ENCODE measurements at places on chromosomes 3 and 15.

GRCh38 chr3:150035301-150035779 is 64.6 kb upstream of the PFN2 start:
- no peak for DNase-seq

GRCh38 chr15:40466426-40467260 is 4.1 kb upstream of the CHST14 start:
- DNase-seq, result no peak

- DNase-seq, result no peak
Observed at GRCh38 chr3:157542711-157543500, 39.7 kb upstream of the VEPH1 start.

DNA sequence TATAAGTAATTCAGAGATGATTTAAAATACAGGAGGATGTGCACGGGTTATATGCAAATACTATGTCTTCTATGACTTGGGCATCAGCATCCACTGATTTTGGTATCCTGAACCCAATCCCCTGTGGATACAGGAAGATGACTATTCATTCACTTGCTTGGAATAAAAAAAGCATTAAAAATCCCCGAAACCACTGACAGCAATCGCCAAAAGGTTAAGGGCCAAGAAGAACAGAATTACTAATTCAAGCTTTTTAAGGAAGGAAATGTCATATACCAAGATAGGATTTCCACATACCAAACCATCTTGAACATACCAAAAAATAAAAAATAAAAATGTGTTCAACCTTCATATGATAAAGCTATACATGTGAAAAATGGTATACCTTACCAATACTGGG is 93.7 kb downstream of the DLG1 start:
- no peak for DNase-seq

GRCh38 chr15:98433856-98434255 is 214.5 kb upstream of the IGF1R start:
- DNase-seq, result no peak

- no peak for DNase-seq
Observed at GRCh38 chr3:38711321-38711720, 61.8 kb upstream of the SCN5A start.

DNA sequence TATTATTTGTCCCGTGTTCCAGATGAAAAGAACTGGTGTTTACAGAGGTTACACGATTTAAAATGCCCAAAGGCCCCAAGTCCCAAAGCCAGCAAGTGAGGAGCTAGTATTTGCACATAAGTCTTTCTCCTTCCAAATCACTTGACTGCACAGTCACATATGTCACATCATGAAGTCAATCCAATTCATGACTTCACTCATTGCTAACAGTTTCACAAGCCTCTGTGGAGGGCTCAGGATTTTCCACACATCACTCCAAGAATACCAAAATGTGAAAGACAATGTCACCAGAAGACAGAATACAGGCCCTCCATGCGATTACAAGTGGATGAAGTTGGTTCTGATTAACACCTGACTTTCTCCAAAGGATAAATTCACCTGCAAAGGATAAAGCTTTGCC is 283.1 kb upstream of the UBE2E2 start:
- no peak for DNase-seq

DNA sequence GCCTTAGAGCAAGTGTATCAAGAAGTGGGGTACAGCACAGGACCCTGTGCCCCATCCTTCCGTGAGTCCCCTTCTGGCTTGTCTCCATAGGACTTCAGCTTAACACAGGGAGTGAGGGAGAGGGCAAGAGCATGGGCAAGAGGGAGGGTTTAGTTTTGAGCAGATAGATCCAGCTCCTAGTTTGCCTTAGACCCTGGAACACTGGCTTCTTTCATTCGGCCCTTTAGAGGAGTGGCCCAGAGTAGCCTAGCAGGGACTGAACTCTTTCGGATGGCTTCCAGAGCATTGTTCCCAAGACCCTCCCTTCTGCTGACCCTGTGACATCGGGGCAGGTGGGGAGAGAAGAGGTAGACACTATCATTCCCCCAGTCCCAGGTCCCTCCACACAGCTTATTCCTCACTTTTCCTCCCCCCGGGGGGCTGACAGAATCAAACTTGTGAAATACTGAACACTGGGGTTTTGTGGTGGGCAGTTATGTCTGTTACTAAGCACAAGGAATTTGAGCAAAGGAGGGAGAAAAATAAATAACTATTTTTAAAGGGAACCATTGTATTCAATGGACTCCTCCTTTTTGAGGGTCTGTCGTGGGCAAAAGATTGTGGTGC is 289.6 kb upstream of the C2CD4B start:
- no peak for DNase-seq

DNA sequence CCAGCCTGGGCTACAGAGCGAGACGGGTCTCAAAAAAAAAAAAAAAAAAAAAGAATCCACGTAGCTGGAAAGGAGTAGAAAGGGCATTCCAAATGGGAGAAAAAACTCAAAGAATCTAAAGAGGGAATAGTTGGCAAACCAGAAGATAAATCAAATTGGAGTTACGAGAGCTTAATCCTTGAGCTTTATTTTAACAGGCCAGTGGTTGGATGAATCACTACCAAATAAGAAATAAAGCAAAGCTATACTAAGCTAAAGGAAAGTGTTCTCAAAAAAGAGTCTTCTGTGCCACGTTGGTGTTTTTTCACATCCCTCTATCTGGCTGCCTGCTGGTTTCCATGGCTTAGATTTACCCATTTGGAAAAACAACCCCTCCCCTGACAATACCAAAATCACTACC is 14.0 kb downstream of the VGLL4 start:
- DNase-seq, result no peak
